ENCODE measurements at places on chromosomes 2 and 18.

DNA sequence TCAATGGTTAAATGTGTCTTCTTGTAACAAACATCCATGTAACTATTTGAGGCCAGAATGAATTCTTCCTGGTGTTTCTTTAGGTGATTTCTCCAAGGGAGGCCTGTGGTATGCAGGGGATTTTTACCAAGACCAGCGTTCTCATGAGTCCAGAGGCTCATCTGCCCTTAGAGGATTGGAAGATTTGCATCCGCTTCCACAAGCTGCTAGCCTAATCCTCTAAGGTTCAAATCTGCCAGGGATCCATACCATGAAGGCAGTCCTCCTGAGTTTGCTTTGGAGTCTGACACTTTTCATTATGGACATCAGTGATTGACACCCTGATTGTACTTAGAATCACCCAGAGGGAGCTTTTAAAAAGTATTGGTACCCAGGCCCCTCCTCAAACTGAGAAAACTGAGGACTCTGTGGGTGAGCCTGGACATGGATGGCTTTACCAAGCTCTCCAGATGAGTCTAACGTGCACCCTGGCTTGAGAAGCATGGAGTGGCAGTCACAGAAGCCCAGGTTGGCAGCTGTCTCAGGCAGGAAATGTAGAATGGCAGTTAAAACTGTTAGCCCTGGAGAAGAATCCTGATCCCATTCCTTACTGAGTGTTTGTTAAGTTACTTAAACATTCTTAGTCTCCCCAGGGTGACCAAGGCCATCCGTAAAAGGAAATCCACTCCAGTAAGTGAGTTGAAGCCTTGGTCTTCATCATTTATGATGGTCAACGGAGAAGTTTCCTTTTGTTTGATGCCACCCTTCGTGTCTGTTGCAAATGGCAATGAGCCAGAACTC, 95.3 kb upstream of the RMDN2 start:
- no peak overlapping the region for H3K4me3 ChIP-seq
- H3K27me3 ChIP-seq, result peaks cover 1% of the 10 kb centered on the region
- H3K4me1 ChIP-seq, result peaks cover 15% of the 10 kb centered on the region
- no peak for DNase-seq
- no peak overlapping the region for H3K27ac ChIP-seq
- H3K36me3 ChIP-seq, result no peaks in the 10 kb centered on the region

GRCh38 chr18:48328473-48329210, 80.5 kb downstream of the ZBTB7C start:
- no peak overlapping the region for H3K4me3 ChIP-seq
- no peaks in the 10 kb centered on the region for H3K36me3 ChIP-seq
- H3K27me3 ChIP-seq, result peaks cover 8% of the 10 kb centered on the region
- peaks cover 4% of the 10 kb centered on the region for H3K4me1 ChIP-seq

DNA sequence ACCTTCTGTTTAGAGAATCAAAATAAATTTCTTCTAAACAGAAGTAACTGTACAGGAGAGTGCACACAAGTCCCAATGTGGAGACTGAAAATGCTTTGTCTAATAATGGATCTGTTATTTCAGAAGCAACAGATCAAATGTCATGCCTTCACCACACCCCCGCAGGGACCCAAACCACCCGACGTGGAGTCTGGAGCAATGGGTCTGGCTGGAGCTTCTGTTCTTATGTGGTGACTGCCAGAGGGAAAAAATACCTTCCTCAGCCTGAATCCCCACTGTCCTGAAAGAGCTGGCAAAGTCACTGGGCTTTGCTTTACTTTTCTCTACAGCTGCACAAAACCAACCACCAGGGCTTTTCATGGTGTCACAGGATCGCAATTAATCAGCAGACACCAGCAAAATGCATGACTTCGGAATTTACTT, 119.0 kb upstream of the ZFP36L2 start:
- no peak overlapping the region for H3K4me3 ChIP-seq
- H3K27me3 ChIP-seq, result no peaks in the 10 kb centered on the region
- no peak overlapping the region for H3K27ac ChIP-seq
- peaks cover 19% of the 10 kb centered on the region for H3K36me3 ChIP-seq
- H3K4me1 ChIP-seq, result peaks cover 7% of the 10 kb centered on the region

- H3K27me3 ChIP-seq, result peaks cover 2% of the 10 kb centered on the region
- peaks cover 12% of the 10 kb centered on the region for H3K4me1 ChIP-seq
- H3K4me3 ChIP-seq, result no peak overlapping the region
Measured at GRCh38 chr2:196356332-196356731, 185.0 kb upstream of the STK17B start.

- H3K4me3 ChIP-seq, result no peak overlapping the region
- peaks cover 32% of the 10 kb centered on the region for H3K36me3 ChIP-seq
- no peak for DNase-seq
Measured at GRCh38 chr2:61443342-61444041, 27.4 kb downstream of the USP34 start.

GRCh38 chr2:233081731-233082221, 21.6 kb downstream of the INPP5D start:
- peaks cover 80% of the 10 kb centered on the region for H3K36me3 ChIP-seq
- no peaks in the 10 kb centered on the region for H3K27me3 ChIP-seq
- H3K27ac ChIP-seq, result peak overlapping the region; percentile 82
- DNase-seq, result no peak
- H3K4me3 ChIP-seq, result peak overlapping the region; percentile 69

GRCh38 chr2:181907057-181907456, 15.5 kb downstream of the ITPRID2 start:
- H3K4me3 ChIP-seq, result no peak overlapping the region
- DNase-seq, result no peak
- H3K27ac ChIP-seq, result no peak overlapping the region

- no peak overlapping the region for H3K4me3 ChIP-seq
- no peak overlapping the region for H3K27ac ChIP-seq
- no peaks in the 10 kb centered on the region for H3K4me1 ChIP-seq
- H3K27me3 ChIP-seq, result no peaks in the 10 kb centered on the region
- DNase-seq, result no peak
- no peaks in the 10 kb centered on the region for H3K36me3 ChIP-seq
Measured at GRCh38 chr2:238560234-238560633, 133.5 kb downstream of the ASB1 start.

DNA sequence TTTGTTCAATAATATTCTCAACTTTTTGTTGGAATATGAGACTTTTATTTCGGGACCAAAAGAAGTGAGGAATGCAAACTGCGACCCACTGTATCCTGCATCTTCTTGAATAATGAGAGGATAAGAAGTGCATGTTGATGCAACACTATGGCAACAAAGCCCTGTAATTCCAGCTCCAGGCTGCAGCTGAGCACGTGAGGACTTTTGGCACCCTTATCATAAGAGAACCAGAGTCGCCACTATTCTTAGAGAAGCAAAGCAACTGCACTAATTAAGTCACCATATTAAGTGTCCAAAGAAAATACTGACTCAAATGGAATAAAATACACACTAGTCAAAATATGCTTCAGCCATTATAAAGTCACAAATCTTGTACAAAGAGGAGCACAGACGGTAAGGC, 65.8 kb downstream of the FAM210A start:
- H3K4me3 ChIP-seq, result no peak overlapping the region
- H3K27ac ChIP-seq, result no peak overlapping the region
- H3K36me3 ChIP-seq, result peaks cover 18% of the 10 kb centered on the region
- no peaks in the 10 kb centered on the region for H3K27me3 ChIP-seq

GRCh38 chr2:223566396-223566795, 35.8 kb downstream of the SCG2 start:
- H3K4me1 ChIP-seq, result no peaks in the 10 kb centered on the region
- no peaks in the 10 kb centered on the region for H3K27me3 ChIP-seq
- no peaks in the 10 kb centered on the region for H3K36me3 ChIP-seq
- H3K27ac ChIP-seq, result no peak overlapping the region

DNA sequence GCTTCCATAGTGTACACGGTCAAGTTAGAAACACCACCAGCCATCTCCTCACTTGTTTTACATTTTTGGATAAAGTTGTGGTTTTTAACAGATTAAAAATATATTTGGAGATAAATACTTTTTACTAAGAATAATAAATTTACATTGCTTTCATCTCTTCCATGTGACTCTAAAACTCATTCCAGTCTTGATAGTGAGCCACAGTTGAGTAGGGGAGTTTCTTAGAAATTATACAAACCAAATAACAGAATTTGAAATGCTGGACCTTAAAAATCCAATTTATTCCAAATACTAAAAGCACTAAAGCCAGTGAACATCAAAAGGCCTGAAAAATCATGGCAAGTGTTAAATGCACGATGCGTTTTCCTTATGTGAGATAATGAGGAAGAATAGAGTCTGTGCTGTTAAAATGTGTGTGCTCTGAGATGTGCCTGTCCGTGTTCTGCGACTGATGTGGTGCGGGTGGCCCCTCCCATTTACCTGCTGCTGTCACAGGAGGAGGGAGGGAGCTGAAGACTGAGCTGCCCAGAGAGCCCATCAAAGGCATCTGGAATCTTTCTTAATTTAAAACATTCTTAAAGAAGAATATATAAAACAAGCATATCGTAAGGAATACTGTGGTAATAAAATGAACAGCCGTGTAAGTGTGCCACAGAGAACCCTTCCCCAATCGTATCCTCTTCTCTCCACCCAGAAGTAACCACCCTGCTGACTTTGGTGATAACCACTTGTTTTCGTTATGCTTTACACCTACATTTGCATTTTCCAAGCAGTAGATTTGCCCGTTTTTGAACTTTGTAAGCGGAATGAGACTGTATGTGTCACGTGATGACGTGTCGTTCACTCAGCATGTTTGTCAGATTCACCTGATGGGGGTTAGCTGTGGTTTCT, 57.0 kb upstream of the TXNDC2 start:
- no peaks in the 10 kb centered on the region for H3K36me3 ChIP-seq
- no peak overlapping the region for H3K4me3 ChIP-seq
- H3K4me1 ChIP-seq, result no peaks in the 10 kb centered on the region
- no peak overlapping the region for H3K27ac ChIP-seq
- no peak for DNase-seq

DNA sequence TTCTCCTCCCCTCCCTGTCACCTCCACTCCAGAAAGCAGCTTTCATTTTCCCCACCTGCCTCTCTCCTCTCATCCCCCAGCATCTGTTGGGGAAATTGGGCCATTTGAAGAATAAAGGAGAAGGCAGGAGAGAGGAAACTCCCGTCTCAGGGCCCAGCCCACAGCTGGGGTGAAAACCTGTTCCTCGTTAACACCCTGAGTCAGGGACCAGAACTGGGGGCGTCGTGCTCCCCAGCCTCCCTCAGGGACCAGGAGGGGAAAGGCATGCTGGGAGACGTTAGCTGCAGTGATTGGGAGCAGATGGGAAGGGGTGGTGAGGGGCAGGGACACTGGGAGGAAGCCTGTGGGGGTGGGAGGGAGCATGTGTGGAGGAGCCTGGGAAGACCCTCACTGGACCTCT, 251.3 kb downstream of the DYSF start:
- H3K4me1 ChIP-seq, result no peaks in the 10 kb centered on the region
- no peaks in the 10 kb centered on the region for H3K36me3 ChIP-seq
- H3K27me3 ChIP-seq, result no peaks in the 10 kb centered on the region
- H3K4me3 ChIP-seq, result no peak overlapping the region
- no peak overlapping the region for H3K27ac ChIP-seq

DNA sequence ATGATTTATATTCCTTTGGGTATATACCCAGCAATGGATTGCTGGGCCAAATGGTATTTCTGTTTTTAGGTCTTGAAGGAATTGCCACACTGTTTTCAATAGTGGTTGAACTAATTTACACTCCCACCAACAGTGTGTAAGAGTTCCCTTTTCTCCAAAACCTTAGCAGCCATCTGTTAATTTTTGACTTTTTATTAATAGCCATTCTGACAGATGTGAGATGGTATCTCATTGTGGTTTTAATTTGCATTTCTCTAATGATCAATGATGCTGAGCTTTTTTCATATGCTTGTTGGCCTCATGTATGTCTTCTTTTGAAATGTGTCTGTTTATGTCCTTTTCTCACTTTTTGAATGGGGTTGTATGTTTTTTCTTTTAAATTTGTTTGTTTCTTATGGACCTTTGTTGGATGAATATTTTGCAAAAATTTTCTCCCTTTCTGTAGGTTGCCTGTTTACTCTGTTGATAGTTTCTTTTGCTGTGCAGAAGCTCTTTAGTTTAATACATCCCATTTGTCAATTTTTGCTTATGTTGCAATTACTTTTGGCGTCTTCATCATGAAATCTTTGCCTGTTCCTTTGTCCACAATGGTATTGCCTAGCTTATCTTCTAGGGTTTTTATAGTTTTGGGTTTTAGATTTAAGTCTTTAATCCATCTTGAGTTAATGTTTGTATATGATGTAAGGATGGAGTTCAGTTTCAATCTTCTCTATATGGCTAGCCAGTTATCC, 119.7 kb upstream of the XIRP2 start:
- H3K4me3 ChIP-seq, result no peak overlapping the region
- H3K27ac ChIP-seq, result no peak overlapping the region
- no peaks in the 10 kb centered on the region for H3K36me3 ChIP-seq
- no peak for DNase-seq

DNA sequence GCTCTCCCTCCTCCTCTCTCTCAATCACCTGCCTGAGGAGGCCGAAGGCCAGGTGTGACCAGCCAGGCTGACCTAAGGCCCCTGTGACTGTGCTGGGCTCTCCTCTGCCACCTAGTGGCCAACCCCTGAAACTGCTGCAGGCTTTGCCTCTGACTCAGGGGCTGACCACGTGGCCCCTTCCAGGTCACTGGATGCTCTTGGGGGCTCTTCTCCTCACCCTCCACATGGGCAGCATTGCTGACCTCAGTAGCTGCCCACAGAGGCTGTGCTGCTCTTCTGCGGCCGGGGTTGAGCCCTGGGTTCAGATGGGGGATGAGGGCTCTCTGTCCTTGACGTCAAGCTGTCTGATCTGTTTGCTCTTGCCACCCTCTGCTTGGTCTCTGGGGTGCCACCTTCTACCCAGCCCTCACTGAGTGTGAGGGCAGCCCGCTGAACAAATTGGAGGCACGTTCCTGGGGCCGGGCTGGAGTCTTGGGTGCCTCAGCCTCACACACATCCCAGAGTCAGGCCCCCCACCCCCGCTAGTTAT, 122.7 kb downstream of the TWIST2 start:
- H3K27me3 ChIP-seq, result no peaks in the 10 kb centered on the region
- no peak overlapping the region for H3K4me3 ChIP-seq
- H3K27ac ChIP-seq, result no peak overlapping the region
- H3K36me3 ChIP-seq, result no peaks in the 10 kb centered on the region
- peak; percentile 21 for DNase-seq
- H3K4me1 ChIP-seq, result no peaks in the 10 kb centered on the region

- no peak overlapping the region for H3K27ac ChIP-seq
- peaks cover 23% of the 10 kb centered on the region for H3K36me3 ChIP-seq
- no peak for DNase-seq
- peaks cover 12% of the 10 kb centered on the region for H3K4me1 ChIP-seq
- no peaks in the 10 kb centered on the region for H3K27me3 ChIP-seq
- H3K4me3 ChIP-seq, result no peak overlapping the region
Measured at GRCh38 chr2:130385709-130386108, 29.9 kb downstream of the PTPN18 start.

DNA sequence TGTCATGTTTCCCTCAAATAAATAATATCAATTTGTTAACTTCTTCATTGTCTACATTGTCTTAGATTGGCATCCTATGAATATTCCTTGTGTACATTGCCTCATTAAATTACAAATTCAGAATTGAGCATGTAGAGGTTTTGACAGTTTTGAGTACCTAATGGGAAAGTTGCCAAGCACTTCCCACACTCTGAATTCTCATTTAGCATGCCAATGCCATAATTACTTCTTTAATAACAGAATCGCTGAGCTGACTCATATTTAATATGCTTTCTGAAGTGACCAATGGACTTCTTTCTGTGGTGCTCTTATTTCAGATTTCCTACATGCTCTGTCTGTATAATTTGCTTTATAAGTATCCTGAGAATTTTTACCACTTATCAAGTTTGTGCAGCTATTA, 114.4 kb upstream of the NOL4 start:
- H3K27me3 ChIP-seq, result no peaks in the 10 kb centered on the region
- no peak overlapping the region for H3K4me3 ChIP-seq
- no peaks in the 10 kb centered on the region for H3K4me1 ChIP-seq
- DNase-seq, result no peak
- H3K36me3 ChIP-seq, result no peaks in the 10 kb centered on the region

Data from activated T-helper 2 cell treated with anti-CD3 and anti-CD28 coated beads, Interferon-gamma antibody, Interleukin-2, Interleukin-4, amounts not matched to agents 10 μg/mL and 5 μg/mL and 100 μg/mL, durations not matched to agents 14 hours and 24 hours and 36 hours (primary cell).